ENCODE measurements at places on chromosomes 5 and 9. TPM values are rescaled to one million over a fixed set of nuclear protein-coding genes. Genes with fewer than 3 reads are reported as not detected.

DNA sequence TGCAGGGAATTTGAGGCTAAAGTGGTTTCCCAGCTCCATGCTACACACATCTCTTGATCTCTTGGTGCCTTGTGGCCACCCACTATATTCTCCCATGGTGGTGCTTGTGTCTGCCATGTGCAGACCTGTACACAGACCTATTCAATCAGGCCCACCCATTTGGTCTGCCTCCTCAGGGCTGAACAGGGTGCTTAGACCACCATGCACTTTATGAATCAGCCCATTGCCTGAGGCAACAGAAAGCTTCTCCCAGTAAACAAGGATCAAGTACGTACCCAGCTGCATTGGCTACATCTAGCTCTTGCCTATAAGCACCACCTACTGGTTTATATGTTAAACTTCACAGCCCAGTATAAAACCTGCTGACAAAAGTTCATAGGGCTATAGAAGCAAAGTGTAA is 664.3 kb upstream of the EDIL3 start:
- DNase-seq: no peak

DNA sequence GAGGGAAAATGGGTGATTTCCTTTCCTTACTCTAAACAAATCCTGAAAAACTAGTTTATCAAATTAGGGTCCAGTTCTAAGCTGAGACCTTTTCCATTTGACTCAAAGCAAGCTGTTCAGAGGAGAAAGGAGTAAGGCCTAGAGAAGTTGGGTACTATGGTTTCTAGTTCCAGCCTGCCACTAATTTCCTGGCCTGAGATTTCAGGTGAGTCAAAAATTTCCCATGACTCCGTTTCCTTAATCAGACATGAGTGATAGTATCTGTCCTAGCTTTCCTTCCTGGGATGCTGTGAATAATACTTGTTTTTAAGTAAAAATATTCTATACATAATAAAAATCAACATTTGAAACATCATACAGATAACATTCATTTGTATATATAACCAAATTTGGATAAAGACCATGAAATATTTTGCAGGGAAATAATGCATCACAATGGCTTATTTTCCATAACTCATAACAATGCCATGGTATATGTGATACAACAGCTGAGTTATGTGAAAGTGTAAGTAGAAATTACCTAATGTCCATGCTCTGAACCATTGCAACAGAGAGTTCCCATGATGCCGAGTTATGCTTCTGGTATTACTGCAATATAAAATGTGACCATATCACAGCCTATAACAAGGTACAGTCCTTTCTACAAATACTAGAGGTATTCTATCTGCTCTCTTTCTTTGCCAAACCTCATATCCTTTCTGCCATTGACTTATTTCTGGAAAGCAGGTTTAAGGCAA is 142.7 kb downstream of the MLLT3 start:
- no peak for DNase-seq

GRCh38 chr9:95570150-95570549 is 53.4 kb upstream of the PTCH1 start:
- no peak for DNase-seq

The IL3 gene
- not detected for total RNA-seq

DNA sequence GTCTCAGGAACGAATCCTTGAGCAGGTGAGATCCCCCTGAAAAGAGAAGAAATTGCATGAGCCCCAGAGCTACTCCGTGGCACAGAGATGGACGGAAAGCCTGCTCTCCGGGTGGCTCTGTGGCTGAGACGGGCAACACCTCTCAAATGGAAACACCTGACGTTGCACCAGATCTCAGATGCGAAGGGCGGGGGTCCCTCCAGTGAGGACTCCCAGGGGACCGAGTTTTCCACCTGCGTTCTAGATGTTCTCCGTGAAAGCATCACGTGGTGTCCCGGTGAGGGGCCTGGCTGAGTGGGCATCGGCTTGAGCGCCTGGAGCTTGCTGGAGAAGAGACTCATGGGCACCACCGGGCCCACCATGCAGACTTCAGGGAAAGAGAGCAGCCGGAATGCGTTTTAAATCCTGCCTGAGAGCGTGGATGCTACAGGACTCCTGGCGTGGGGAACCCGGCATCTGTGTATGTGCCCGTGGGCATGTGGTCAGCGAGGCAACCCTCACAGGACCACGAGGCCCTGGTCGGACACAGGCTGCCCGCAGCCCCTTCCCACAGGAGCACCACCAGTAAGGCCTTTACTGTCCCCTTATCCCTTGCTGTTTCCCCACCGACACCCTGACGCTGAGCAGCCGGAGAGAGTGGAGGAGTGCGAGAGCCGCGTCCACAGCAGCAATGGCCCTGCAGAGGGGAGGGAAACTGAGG is 378.4 kb upstream of the IRX4 start:
- DNase-seq: no peak

Data from gastrocnemius medialis (tissue), 4 donors.